ENCODE measurements at places on chromosomes 2 and 18. TPM values are rescaled to one million over a fixed set of nuclear protein-coding genes. Genes with fewer than 3 reads are reported as not detected.

- no peak for DNase-seq
Measured at GRCh38 chr18:1968801-1969498, 602.4 kb downstream of the METTL4 start.

GRCh38 chr2:8107621-8108378, 574.1 kb upstream of the ID2 start:
- DNase-seq: no peak

DNA sequence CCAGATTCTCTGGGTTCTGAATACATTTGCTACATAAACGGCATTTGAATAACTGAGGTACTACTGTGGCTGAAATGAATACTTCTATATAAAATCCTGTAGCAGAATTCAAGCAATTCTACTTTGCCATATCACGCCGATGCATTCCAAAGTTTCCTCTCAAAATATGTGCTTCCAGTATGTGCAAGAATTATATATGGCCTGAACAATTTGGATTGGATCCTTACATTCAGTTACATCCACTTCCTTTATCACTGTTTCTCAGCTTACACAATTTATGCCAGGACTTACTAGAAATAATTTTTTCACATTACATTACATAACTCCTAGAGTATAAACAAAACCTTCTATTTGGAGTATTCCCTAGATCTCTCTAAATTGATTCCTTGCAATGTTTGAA, 46.3 kb upstream of the STAT4 start:
- DNase-seq: no peak

GRCh38 chr2:216807857-216808272, 52.0 kb downstream of the TNP1 start:
- DNase-seq: no peak

- DNase-seq: no peak
Measured at GRCh38 chr2:209719034-209719433, 52.6 kb upstream of the UNC80 start.

- no peak for DNase-seq
Measured at GRCh38 chr18:12307701-12308385, at the start of gene TUBB6. Gene TUBB6 (plus strand): TSS chr18:12308241. CDS start chr18:12308293, 52 bp downstream.

GRCh38 chr18:22060361-22060760, 109.0 kb upstream of the GATA6 start:
- no peak for DNase-seq

GRCh38 chr2:135030826-135031225, 16.4 kb downstream of the MAP3K19 start:
- DNase-seq: no peak

- DNase-seq: no peak
Measured at GRCh38 chr2:215900843-215901242, 112.5 kb downstream of the MREG start.

The CYS1 gene
- 12.2 TPM for total RNA-seq

The NEURL3 gene
- total RNA-seq: 18.6 TPM

The COL6A3 gene
- total RNA-seq: 81.9 TPM

The TMEM37 gene
- total RNA-seq: not detected

The FARP2 gene
- total RNA-seq: 31.8 TPM

The C1GALT1C1L gene
- 1.2 TPM for total RNA-seq

The RIT2 gene
- total RNA-seq: not detected

The GKN1 gene
- total RNA-seq: not detected

The ZFAND2B gene
- 44.3 TPM for total RNA-seq
